ENCODE measurements at places on chromosomes 6 and 20. TPM values are rescaled to one million over a fixed set of nuclear protein-coding genes. Genes with fewer than 3 reads are reported as not detected.

The MDFI gene
- total RNA-seq = not detected

The PARD6B gene
- 4.1 TPM for total RNA-seq

The ZC3H12D gene
- 27.9 TPM for total RNA-seq

DNA sequence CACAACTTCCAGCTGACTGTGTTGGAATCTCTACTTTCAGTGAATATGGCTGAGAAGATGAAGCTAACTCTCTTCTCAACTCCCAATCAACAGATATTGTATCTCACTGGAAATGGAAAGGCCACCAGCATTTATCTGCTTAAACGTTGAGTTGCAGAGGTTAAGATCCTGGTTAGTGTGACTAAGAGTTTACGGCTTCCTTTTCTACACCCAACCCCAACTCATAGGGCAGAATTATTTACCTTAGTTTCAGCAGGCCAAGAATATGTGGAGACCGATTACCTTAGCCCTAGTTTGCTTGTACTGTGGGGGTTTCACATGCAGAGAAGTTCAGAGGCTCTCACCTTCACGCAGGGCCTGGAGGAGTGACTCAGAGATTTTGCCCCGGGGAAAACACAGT, 1026.6 kb downstream of the EYS start:
- DNase-seq = no peak

GRCh38 chr6:23212398-23212797, 643.0 kb downstream of the HDGFL1 start:
- no peak for DNase-seq

DNA sequence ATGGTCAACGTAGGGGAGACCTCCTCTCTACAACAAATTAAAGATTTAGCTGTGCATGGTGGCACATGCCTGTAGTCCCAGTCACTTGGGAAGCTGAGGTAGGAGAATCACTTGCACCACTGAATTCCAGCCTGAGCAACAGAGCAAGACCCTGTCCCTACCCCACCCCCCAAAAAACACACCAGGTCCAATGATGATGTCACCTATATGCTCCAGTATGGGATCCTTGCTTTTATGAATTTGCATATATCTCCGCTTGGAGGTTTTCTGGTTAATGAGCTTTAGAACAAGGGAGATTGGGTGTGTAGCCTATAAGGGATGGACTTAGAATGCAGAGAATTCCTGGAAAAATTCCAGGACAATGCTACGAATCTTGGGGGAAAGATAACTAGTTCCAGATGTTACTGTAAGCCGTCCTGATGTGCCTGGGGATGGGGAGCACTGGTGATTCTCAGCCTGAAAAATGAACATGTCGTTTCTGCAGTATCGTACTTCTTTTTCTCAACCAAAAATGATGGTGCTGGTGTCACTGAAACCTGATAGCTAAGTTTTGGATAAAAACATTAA, 61.1 kb downstream of the ZBTB2 start:
- no peak for DNase-seq

- peak; percentile 40 for DNase-seq
Observed at GRCh38 chr6:45681860-45682511, 304.3 kb upstream of the SUPT3H start.

GRCh38 chr20:16474363-16474762, 98.9 kb downstream of the KIF16B start:
- no peak for DNase-seq
